ENCODE measurements at places on chromosomes 3 and 15.

DNA sequence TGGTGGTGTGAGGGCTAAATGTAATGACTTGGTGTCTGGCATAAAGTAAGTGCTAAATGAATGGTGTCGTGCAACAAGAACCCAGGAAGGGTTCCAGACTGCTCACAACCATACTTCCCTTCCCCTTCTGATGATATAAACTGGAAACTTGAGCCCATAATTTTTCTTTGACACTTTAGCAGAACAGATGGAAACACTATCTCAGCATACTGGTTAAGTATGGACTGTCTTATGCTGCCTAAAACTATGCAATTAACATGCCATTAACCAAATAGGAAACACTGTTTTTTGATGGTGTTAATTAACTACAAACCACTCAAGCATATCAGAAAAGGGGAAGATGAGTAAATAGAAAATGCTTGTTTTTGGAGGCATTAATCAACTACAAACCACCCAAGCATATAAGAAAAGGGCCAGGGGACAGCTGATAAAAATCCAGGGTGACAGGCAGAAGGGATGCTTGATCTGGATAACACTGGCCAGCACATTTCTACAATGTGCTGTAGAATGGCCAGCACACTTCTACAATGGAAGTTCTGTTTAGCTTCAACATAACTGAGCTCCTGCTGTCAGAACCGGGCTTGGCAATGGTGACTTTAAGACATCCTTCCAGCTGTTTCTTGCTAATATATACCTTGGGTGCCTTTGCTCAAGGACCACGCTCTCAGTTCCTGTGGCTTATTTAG lies 85.5 kb upstream of the FAM3D start:
- no peak for DNase-seq

GRCh38 chr3:4688411-4688810 lies 195.3 kb downstream of the ITPR1 start:
- no peak for DNase-seq

DNA sequence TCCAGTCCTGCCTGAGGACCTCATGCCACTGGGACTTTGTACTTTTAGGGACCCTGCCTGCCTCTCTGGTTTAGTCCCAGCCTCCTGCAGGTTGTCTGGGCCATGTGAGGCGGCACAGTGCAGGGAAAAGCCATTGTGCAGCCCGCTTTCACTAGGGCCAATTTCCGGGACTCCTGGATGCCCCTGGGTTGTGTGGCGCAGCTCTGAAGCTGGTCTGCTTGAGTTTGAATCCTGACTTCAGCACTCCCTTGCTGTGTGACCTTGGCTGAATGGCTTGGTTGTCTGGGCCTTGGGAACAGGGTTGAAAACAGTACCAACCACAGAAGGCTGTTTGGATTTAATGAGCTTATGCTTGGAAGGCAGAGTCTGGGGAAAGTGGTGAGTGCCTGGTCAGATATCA lies 8.3 kb downstream of the TEX264 start:
- DNase-seq: no peak

DNA sequence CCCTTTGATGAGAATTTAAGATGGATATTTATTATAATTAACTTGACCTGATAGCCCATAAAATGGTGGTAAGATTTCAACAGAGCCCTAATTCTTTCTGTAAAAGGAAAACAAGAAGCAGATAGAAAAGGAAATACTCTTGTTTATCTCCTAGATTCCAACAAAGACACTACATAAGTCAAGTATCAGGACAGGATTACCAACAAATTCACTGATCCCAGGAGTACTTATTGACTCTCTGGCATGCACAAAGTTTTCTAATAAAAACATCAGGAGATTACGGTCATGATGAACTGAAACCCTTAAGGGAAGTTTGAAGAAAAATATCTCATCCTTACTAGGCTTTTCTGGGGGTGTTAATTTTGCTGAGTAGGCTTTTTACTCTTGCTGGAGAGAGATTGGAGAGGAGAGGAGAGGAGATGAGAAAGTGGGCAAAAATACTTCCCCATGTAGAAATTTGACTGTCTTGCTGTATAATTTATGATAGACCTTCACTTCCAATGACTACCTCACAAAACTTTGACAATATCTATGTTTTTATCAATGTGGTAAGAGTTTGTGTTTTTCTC lies 43.1 kb upstream of the SLC24A5 start:
- no peak for DNase-seq

DNA sequence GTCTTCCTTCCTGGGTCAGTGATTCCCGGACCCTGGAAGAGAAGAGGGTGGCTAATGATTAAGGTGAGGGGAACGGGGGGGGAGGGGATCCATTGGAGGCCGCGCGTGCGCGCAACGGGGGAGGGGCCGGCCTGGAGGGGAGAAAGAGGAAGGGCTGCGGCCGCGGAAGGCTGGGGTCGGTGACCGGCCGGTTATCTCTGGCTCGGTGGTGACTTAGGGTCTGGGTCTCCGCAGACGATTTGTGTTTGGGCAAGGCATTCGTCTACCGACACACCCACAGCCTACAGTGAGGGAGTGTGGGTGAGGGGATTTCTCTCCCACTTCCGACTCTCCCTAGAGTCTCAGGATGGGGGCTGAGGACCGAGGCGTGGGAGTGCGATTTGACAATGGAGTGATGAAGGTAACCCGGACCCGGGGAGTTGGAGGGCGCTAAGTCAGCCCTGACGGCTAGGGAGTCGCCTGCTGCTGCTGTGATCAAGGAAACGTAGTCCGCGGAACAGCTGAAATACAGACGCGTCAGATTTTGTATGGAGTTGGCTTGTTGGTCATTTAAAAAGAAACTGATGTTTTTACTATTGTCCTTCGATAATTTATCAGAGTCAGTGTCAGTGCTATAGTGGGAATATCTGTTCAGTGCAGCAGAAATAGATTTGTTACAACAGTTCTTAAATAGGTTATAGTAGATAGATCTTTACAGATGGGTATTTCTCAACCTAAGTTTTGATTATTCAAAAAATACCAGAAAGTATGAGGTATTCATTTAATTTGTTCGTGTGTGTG lies 733 bp downstream of the RNF111 start:
- peak; percentile 88 for DNase-seq

GRCh38 chr3:8482263-8482662 lies 19.4 kb upstream of the LMCD1 start:
- DNase-seq: no peak

- DNase-seq: no peak
Measured at GRCh38 chr3:56197991-56198390, 270.3 kb downstream of the ERC2 start.

DNA sequence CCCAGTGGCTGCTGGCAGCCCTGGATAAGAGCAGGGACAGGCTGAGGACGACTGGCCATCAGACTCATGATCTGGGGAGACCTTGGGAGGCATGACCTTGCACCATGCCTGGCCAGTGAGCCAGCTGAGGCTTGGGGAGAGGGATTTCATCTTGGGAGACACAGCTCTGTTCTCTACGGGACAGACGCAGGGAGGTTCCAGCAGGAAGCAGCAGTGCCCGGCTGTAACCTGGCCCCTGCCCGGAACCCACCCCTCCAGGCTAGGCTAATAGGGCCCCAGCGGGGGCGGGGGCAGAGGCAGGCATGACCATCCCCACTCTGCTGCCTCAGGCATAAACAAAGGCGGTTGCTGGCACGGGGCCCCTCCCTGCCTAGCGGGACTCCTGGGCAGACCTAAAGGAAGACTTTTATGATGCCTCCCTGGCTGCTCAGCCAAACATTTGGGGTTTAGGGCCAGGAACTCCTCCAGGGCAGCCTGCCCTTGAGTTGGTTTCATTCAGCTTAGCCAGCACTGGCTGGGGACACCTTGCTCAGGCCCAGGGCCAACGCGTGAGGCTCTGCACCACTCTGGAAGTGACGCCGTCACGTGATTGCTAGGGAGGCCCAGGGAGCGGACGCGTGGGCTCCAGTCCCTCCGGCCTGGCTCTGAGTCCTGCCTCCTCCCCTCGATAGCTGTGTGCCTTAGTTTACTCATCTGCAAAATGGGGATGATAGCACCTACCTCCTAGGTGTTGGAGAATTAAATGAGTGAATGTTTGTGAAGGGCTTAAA lies 27.6 kb downstream of the HDAC11 start:
- DNase-seq: peak; percentile 50

- no peak for DNase-seq
Measured at GRCh38 chr15:25439369-25439836, 579 bp upstream of the UBE3A start.

- DNase-seq: no peak
Measured at GRCh38 chr15:29393443-29393842, 123.8 kb upstream of the NSMCE3 start.

GRCh38 chr3:152202976-152203626 lies 65.6 kb upstream of the MBNL1 start:
- no peak for DNase-seq

GRCh38 chr15:68421798-68422402 lies 10.1 kb downstream of the ITGA11 start:
- DNase-seq: peak; percentile 67

DNA sequence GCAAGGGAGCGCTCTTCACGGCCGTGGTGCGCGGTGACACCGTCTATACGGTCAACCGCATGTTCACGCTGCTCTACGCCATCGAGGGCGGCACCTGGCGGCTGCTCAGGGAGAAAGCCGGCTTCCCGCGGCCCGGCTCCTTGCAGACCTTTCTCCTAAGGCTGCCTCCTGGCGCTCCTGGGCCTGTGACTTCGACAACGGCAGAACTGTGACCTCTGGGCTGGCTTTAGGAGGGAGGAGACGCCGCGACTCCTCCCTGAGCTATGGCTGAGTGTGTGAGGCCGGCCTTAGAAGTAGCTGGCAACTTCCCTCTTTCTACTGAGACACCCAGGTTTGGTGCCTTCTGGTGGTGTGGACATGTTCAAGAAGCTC lies 1.4 kb downstream of the KBTBD13 start:
- DNase-seq: peak; percentile 80

- no peak for DNase-seq
Measured at GRCh38 chr3:111314181-111314873, 227.7 kb upstream of the CD96 start.

DNA sequence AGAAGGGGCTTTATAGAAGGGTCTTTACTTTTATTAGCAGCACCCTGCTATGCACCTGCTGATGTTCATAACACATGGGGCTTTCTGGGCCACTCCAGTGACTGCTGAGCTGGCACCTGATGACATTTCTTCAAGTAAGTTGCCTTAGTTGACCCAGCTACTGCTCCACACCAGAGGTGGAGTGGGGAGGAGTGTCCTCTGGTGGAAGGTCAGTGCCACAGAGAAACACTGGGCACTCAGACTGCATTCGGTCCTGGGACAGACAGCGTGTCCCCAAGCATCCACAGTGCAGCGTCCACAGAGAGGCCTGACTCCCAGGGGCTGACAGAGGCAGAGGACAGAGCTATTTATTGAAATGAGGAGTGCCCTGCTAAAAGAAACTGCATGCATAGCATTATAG lies 74.9 kb upstream of the NSMCE3 start:
- DNase-seq: no peak

DNA sequence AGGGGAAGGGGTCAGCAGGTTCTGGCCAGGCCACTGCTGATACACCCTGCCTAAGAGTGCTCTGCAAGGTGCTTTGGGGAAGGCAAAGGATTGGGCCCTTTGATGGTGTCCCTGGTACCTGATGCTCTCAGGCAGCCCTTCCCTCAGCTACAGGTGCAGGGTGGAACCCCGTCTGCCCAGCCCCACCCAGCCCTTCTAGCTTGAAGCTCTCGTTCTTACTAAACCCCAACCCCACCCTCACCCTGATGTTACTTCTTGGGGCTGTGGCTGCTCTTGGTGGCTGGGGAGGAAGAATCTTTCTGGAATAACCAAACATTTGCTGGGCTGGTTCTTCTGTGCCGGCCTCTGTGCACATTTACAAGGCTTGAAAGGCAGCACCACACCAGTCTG lies 6.4 kb downstream of the GNAI2 start:
- no peak for DNase-seq

DNA sequence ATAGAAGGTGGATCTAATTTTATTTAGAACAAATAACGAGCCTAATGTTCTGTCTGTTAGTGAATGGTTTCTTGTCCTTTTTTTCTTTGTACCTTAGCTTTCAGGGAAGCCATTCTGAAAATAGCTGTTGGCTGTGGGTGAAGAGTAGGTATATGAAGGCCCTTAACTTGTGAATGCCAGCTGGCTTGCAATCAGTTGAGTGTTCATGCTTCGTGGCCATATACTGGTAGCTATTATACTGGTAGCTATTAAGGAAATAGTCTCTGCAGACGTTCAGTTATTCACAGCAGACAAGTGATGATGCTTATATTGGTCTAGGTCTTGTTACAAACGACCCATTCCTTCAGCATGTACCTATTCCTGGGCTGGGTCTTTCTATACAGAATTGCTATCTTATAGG lies 18.8 kb downstream of the TRIM71 start:
- DNase-seq: no peak

- DNase-seq: no peak
Measured at GRCh38 chr15:45635763-45636292, 999 bp downstream of the SQOR start.

DNA sequence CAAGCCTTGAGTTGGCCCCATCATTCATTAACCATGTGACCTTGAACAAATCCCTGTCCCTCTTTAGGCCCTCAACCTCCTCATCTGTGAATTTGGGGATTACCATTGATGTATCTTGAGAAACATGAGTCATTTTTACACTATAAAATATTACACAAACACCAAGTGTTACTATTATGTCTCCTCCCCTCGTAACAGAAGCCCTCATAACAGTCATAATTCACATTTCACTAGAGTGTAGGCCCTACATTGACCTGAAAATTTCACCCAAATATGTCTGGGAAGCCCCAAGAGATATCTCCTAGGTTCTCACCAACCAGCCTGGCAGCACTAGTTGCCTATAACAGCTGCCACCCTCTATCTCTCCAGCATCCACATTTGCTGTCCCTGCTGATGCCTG lies 15.8 kb upstream of the SLC6A1 start:
- no peak for DNase-seq

DNA sequence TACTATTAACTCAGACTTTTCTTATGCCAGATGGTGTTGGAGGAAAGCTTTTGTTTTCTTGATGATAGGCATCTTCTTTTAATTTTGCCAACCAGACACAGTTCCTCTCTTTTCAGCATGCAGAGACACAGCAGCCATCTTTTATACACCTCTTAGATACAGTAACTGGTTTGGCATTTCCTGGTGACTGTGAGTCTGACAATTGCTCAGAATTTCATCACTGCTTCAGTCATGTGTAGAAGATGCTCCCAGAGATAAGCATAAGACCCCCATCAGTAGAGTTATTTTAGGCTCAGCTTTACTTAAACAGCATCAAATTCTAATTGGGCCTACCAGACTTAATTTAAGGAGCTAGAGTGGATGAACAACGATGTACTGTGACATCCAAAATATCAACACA lies 779.0 kb downstream of the SQOR start:
- no peak for DNase-seq

DNA sequence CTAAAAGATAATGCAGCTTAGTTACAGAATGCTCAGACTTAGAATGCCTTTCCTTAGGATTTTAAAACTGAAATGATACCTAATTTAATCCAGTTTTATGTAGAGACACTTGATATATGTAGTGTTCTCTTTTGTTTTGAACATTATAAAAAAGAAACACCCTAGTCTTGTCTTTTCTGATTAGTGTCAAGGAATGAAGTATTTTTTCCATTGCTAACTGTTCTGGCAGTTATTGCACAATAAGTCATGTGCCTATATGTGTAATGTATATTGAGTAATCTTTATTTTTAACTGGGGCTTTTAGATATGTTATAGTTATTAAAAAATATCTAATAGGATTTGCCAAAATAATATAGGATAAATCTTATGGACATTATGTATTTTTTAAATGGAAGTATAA lies 4.5 kb downstream of the ARL8B start:
- no peak for DNase-seq

GRCh38 chr15:36943508-36944361 lies 156.6 kb downstream of the MEIS2 start:
- DNase-seq: no peak

GRCh38 chr3:190132371-190132770 lies 11.7 kb upstream of the P3H2 start:
- no peak for DNase-seq

GRCh38 chr15:34240537-34240936 lies 15.7 kb downstream of the EMC4 start:
- DNase-seq: no peak

Measured in aorta (tissue), 5 donors.